ENCODE measurements at places on chromosomes 13 and 19.

DNA sequence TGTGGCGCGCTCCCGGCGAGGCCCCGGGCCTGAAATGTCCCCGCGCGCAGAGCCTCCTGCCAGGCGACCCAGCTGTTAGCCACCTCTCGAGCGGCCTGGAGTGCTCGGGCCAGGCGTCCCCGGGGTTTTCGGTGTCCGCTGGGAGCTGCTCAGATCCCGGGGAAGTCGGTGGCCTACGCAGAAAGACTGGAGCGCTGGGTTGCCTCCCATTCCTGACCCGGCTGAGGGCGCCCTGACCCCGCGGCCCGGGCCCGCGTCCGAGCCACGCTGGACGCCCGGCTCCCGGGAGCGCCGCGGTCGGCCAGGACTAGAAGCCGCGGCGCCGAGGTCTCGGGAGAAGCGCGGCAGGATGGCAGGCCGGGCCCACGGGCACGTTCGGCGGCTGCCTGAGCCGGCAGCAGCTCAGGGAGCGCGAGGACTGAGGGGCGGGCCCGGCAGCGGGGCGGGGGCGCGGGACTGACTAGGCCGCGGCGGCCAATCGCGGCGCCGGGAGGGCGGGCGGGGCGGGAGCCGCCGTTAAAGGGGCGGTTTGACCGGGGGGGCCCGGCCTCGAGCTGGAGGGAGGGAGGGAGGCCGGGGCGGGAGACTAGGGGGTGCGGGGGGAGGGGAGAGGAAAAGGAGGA is 1.3 kb upstream of the ZIC2 start:
- DNase-seq, result peak; percentile 65

DNA sequence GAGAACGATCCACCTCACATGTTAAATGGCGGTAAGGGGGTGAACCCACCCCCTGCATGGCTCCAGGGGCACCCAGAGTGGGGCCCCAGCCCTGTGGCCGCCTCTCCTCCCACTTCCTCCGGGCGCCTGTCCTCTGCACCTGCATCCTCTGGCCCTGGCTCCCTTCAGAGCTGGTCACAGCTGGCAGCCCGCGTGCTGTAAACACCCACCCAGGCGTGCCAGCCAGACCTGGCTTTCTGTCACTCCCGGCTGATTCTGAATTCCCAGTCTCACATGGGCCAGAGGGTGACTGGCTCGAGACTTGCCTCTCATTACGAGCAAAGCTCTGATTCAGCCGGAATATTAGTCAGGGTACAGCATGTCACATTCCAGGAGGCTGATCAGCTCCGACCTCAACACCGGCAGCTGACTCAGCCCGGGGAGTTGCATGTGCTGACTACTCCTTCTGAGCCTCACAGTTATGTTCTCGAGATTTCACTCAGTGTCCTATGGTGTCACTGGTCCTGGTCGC is 75.1 kb downstream of the GNG7 start:
- DNase-seq, result peak; percentile 100

DNA sequence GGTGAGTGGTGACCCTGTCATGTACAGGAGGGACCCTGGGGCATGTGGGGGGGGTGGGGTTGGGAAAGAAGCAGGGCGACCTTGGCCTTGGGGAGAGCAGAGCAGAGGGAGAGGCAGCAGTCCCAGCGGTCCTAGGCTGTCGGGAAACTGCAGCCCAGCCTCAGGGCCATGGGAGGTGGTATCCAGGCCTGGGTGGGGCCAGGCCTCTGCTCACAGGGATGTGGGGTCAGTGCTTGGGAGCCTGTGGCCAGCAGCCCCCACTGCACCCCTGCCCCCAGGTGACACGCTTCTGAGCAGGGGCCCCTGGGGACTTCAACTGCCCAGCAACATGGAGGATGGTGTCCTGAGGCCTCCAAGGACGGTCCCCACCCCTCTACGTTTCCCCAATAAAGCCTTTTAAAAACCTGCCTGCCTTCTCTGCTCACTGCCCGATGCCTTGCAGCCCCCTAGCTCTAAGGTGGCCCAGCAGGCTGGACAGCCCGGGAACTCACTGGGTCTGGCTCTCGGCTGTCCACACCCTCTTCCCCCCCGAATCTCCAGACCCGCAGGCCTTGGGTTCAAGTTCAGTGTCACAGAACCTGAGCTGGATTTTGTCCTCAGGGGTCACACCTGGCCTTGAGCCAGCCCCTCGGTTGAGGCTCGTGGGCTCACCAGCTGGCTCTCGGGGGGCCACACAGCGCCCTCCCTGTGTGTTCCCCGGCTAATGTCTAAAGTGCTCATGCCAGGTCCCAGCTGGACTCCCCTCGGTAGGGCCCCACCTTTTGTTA is 6.9 kb downstream of the PNKP start:
- no peak for DNase-seq

GRCh38 chr19:19547674-19548336 is 9.7 kb downstream of the CILP2 start:
- no peak for DNase-seq

DNA sequence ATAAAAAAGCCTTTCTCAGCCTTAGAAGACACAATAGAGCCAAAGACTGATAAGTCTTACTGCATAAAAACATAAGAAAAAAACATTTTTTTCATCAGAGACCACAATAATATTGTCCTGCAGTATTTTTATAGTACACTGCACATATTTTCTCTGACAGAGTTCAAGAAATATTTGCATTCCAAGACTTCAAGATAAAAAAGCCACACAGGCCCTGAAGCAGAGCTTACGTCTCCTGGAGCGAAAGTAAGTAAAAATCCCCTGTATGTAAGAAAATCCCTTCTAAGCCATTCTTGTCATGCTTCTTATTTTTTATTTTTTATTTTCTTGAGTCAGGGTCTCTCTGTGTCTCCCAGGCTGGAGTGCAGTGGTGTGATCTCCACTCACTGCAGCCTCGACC is 755.9 kb downstream of the LIG4 start:
- DNase-seq, result no peak

DNA sequence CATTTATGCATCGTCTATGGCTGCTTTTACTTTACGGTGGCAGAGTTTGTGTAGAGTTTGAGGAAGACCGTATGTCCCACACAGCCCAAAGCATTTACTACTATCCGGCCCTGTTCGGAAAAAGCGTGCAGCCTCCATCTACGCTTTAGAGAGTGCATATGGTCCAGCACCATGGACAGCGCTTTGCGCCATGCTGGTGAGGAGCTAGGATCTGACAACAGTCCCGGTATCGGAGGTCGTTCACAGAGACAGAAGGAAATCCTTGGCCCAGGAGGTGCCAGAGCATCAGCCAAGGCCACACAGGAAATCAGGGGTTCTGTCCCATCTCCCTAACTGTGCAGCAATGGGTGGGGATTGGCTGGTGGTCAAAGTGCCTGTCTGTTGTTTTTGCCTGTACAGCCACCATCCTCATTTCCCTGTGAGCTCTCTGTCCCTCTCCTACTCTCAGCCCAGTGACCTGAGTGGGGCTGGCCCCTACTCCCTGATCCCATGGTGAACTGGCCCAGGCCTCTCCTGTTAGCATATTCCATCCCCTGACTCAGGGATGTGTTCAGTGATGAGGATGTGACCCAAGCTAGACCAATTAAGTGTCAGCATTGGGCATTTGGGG is 16.2 kb upstream of the PRODH2 start:
- peak; percentile 63 for DNase-seq

DNA sequence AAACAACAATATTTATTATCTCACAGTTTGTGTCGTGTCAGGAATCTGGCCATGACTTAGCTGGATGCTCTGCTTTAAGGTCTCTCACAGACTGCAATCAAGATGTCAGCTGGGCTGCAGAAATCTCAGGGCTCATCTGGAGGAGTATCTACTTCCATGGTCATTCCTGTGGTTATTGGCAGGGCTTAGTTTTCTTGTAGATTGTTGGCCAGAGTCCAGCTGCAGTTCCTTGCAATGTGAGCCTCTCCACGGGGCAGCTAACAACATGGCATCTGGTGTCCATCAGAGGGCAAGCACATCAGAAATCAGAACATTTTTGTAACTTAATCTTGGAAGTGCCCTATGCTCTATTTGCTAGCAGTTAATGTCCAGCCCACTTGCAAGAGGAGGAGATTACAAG is 45.7 kb upstream of the TDRD3 start:
- peak; percentile 65 for DNase-seq

DNA sequence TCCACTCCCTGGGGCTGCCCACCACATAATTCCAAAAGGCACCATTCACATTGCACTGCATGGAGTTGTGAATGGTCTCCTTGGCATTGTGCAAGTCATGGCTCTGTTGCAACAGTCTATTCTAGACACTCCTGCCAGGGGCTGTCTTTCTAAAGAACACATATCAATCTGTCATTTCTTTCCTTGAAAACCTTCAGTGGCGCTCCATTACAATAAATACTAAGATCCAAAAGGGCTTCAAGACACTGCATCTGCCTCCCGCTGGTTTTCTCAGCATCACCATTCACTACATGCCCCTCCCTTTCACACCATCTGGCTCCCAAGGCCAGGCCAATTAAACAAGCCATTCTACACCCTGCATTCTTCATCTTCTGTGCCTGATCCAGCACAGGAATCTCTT is 32.2 kb upstream of the TM9SF2 start:
- DNase-seq, result no peak

GRCh38 chr13:33312861-33313212 is 27.3 kb upstream of the STARD13 start:
- DNase-seq, result no peak

DNA sequence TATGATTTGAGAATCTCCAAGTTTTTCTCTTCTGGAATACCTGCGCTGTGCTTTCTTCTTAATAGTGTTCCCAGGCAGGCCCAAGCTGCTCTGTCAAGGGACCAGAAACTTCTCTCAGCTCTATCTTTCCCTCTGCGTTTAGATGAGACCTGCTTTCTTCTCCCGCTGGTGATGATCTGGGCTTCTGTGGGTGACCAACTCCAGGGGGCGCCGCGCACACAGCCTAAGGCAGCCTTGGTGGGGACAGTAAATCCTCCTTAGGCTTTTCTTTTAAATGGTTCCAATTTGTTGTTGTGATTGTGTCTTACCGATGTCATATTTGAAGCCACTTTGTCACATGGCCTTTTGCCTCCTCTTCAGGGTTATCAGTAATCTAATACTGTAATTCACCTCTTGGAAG is 439.4 kb upstream of the KLF12 start:
- no peak for DNase-seq

DNA sequence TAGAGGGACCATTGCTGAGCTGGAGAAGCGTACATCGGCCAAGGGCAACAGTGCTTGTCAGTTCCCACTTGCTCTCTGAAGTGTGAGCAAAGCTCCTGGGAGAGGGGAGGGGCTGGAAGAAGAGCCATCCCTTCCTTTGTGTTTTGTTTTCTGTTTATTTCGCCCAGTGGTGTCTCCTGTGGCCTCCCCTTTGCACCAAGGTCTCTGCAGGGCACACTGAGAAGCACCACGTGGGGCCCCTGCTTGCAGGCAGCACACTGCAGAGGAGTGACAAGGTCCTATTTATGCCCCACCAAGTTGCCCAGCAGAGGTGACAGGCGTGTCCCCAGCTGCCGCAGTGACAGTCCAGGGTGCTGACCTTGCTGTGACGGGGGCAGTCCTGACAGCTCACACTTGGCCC is 24.0 kb downstream of the GRIN2D start:
- no peak for DNase-seq

DNA sequence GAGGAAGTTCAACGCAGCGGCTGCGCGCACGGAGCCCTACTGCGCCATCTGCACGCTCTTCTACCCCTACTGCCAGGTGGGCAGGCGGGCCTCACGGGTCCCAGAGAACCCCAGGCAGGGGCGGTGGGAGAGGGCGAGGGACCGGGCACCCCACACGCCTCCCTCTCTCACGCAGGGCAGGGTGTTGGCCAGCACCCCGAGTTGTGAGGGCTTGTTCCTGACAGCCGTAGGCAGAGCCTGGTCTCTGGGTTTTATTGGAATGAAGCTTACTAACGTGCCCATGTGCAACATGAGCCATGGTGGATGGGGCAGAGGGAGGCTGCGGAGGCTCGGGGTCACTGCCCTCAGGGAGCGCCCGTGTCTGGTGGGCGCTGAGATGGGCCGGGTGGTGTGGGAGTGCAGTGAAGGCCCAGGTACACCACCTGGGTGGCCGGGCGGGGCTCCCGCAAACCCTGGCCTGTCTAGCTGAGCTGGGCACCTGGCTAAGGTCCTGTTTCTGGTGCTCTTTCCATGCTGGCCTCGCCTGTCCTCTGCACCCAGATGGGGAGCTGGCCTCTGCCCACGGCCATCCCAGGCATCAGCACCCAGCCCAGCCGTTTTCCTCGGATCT is 165.2 kb downstream of the KDM4B start:
- no peak for DNase-seq

- peak; percentile 83 for DNase-seq
Observed at GRCh38 chr19:10625003-10625761, at the start of gene SLC44A2. TSS of gene SLC44A2 (plus strand) at chr19:10625553. CDS start at chr19:10625634, 81 bp downstream.

GRCh38 chr19:47227352-47228167 is 3.4 kb downstream of the BBC3 start:
- peak; percentile 93 for DNase-seq

DNA sequence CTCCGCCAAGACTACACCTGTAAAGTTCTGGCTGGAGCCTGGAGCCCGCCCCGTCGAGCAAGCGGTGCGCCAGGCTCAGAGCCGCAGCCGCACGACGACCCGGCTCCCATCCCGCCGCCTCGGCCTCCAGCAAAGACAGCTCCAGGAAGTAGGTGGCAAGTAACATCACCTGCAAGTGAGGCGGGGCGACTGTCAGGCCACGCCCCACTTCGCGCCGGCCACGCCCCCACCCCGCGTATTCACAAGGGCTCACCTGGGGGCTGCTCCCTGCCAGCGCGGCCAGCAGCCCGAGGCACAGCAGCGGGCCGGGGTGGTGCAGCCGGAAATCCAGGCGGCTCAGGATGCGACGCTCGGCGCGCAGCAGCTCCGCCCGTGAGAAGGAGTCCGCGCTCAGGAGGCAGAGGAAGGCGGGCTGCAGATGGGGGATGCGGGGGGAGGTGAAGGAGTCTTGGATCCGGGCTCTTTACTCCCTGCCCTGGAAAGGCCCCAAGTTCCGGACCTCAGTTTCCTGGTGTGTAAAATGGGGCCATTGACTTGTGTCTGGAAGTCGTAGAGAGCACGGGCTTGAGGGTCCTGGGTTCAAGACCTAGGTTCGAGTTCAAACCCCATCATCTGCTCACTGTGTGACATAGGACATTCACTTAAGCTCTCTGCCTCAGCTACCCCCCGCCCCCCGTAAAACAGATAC is 3.2 kb downstream of the CCNP start:
- peak; percentile 39 for DNase-seq

GRCh38 chr19:17847538-17848366 is at the start of gene JAK3:
TSS of gene JAK3 (minus strand) at chr19:17847982. CDS start at chr19:17844417, 3,565 bp downstream.
- DNase-seq, result peak; percentile 69

DNA sequence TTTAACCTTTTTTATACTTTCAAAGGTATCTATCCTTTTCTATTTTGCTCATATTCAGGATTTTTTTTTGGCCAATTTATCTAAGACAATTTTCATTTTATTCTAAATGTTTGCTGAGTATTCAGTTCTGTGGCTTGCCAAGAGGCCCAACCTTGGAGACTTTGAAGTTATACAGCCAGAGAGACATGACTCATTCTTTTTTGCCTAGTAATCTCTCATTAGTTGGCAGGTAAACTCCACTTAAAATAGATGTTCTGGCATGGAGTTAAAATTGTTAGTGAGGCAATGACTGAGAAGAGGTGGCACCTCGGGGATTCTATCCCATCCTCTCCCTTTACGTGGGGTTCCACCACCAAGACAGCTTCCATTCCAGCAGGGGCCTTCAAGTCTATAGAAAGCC is 213.8 kb downstream of the KCTD12 start:
- peak; percentile 43 for DNase-seq
